ENCODE measurements at places on chromosomes 6 and 20.
A peak's percentile ranks its signal among the peaks of the same experiment; 100 is the strongest.

DNA sequence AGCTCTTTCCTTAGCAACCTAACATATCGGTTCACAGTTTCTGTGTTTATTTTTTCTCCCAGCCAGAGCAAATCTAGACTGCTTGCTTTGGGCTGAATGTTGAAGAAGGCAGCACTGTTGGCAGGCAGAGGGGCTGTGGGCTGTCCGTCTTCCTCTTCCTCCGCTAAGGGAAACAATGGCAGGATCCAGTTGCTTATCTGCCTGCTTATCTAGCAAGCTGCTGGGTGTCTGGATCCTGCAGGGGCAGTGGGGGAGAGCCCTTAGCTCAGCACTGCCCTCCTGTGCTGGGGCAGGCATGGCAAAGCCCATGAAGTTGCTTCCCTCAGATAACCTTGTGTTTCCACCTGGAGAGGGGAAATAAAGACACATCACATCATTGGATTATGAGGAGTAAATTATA is 92.7 kb upstream of the CD93 start:
- no peak for DNase-seq

DNA sequence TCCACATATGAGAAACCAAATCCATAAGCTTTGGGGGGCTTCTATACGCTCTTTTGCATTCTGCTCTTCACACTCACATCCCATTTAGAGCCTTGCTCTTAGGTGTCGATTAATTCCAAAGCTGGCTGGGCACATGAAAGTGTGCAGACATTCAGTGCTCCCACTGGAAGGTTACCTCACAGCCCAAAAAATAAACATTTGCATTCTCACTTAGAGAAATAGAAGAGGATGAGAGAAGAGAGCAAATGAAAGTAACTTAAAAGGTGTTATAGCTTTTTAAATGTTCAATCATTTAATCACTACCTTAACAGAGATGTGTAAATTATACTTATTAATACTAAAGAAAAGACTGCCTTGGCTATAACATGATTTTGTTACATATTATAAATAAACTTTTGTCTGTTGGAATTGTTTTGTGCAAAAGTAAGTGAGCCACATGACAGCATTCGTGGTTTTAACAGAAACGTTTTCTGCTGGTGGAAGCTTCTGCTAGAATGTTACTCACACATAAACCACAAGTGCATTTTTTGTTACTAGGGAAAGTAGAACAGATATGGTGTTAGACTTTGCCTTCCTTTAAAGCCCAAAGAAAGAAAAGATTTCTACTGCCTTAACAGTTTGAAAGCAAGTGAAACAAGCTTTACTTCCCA is 116.7 kb downstream of the SIM1 start:
- peak; percentile 34 for DNase-seq

DNA sequence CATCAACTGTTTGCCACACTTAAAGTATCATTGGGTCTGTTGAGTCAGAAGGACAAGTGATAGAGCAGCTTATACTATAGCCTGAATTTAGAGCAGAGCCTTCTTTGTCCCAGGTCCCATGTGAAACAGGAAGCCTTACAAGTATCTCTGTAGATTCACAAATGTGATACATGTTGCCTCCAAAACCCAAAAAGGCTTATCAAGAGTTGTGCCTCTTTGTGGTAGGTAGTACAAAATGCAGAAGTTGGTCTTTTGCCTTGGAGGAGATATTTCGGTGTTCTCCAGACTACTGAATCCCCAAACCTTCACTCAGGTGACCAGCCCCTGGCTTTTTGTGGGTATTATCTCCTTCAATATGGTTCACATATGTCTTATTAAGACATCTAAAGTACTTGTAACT is 172.8 kb upstream of the PROKR2 start:
- no peak for DNase-seq

DNA sequence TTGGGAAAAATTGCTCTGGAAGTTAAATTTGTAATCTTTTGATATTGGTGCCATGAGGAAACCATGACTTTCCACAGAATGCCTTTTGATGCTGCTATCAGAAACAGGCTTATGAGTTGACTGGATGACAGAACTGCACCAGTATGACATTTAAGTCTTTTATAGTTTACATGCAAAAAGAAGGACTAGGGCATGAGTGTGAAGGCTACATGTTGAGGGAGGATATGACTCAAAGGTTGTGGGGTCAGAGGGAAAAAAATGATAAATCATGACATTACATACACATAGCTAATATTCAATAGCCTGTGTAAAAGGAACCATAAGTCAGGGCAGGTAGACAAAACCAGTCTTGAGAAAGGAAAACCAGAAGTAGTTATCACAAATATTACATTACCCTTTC is 182.2 kb downstream of the COL12A1 start:
- DNase-seq = no peak

DNA sequence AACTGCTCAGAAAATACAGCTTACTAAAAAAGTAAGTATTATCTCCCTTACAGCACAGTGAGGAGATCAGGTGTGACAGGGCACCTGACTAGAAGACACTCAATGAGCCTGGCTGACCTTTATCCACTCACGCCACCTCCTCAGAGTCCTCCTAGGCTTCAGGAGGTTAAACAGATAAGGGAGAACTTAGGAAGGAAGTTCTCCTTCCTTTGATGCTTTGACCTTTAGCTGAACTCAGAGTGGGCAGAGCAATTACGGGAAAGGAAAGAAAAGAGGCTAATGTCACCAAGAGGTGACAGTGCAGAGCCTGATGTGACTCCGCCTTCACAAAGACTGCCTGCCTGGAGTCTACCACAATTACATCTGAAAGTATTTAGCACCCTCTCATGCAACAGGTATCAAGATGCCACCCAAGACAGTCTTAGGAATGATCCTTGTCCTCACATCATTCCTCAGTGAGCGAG is 36.7 kb downstream of the MAN1A1 start:
- DNase-seq = no peak

- DNase-seq = no peak
These were observed 3.3 kb downstream of the KCNS1 start for GRCh38 chr20:45097485-45098102.

- no peak for DNase-seq
These were observed 214.2 kb upstream of the HTR1E start for GRCh38 chr6:86723151-86723550.

GRCh38 chr20:41091927-41092326 is 45.4 kb upstream of the PLCG1 start:
- no peak for DNase-seq

DNA sequence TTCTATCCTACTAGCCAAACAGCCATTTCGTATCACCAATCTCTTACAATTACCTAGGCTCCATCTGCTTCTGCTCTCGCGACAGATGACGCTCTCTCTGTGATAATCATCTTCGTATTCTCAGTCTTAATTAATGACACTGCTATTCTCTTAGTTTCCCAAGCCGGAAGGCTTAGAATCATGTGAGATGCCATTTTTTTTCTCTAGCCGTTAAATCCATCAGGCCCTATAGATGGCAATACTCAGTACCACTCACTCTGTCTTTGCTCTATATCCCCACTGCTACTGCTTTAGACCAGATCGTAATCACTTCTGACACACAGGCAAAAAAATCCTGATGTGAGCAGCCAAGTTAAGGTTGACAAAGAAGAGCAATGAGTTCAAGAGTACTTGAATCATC is 2.1 kb upstream of the THEMIS start:
- DNase-seq = no peak

GRCh38 chr6:28423546-28423945 is 19.7 kb downstream of the ZSCAN23 start:
- DNase-seq = no peak
